ENCODE measurements at places on chromosomes 2 and 18.

- no peaks in the 10 kb centered on the region for H3K27me3 ChIP-seq
- H3K36me3 ChIP-seq = no peaks in the 10 kb centered on the region
- H3K27ac ChIP-seq = no peak overlapping the region
- no peak for DNase-seq
Observed at GRCh38 chr2:39492095-39492590, 55.1 kb upstream of the MAP4K3 start.

- no peak overlapping the region for H3K27ac ChIP-seq
- no peaks in the 10 kb centered on the region for H3K4me1 ChIP-seq
- H3K27me3 ChIP-seq = no peaks in the 10 kb centered on the region
- H3K36me3 ChIP-seq = no peaks in the 10 kb centered on the region
- no peak for DNase-seq
Observed at GRCh38 chr18:34358923-34359322, 134.2 kb upstream of the NOL4 start.

DNA sequence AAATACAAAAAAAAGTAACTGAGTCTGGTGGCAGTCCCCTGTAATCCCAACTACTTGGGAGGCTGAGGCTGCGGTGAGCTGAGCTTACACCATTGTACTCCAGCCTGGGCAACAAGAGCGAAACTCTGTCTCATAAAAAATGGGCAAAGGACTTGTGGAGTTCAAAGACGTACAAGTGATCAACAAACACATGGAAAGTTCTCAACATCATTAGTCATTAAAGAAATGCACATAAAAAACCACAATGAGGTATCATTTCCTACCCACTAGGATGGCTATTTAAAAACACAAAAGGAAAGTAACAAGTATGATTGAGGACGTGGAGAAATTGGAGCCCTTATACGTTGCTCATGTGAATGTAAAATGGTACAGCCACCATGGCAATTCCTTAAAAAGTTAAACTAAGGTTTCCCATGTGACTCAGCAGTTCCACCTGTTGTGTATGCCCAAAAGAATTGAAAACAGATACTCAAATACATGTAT is 52.3 kb downstream of the RAB10 start:
- no peaks in the 10 kb centered on the region for H3K4me1 ChIP-seq
- H3K4me3 ChIP-seq = no peak overlapping the region
- no peaks in the 10 kb centered on the region for H3K27me3 ChIP-seq
- no peak overlapping the region for H3K27ac ChIP-seq

DNA sequence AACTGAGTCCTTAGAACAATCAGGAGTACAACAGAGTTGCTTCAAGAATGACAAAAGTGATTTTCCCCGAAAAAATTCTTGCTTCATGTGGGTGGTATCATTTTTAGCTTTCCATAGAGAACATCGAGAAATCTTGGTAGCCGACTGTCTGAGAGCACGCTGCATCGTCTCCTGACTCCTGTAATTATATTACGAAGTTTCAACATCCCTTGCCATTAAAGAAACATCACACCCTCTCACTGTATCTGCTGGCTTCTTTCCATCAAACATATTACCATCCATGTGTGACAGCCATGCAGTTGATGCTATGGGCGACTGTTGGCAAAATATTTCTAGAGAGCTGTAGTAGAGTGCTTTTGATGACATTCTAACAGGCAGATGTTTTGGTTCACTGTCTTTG is 311.2 kb downstream of the CMPK2 start:
- no peak overlapping the region for H3K4me3 ChIP-seq
- no peaks in the 10 kb centered on the region for H3K36me3 ChIP-seq
- no peak overlapping the region for H3K27ac ChIP-seq
- H3K27me3 ChIP-seq = no peaks in the 10 kb centered on the region
- no peak for DNase-seq
- H3K4me1 ChIP-seq = no peaks in the 10 kb centered on the region

GRCh38 chr2:75870651-75871137 is 160.0 kb upstream of the GCFC2 start:
- H3K4me1 ChIP-seq = no peaks in the 10 kb centered on the region
- no peak for DNase-seq
- H3K36me3 ChIP-seq = no peaks in the 10 kb centered on the region

- no peak overlapping the region for H3K27ac ChIP-seq
- H3K27me3 ChIP-seq = no peaks in the 10 kb centered on the region
- H3K4me1 ChIP-seq = no peaks in the 10 kb centered on the region
- no peak overlapping the region for H3K4me3 ChIP-seq
- no peaks in the 10 kb centered on the region for H3K36me3 ChIP-seq
- DNase-seq = no peak
Observed at GRCh38 chr2:63514781-63515180, 73.5 kb downstream of the WDPCP start.

- no peaks in the 10 kb centered on the region for H3K36me3 ChIP-seq
- no peak overlapping the region for H3K4me3 ChIP-seq
- no peak for DNase-seq
- H3K4me1 ChIP-seq = peaks cover 5% of the 10 kb centered on the region
Observed at GRCh38 chr2:37892436-37893114, 32.5 kb upstream of the RMDN2 start.

DNA sequence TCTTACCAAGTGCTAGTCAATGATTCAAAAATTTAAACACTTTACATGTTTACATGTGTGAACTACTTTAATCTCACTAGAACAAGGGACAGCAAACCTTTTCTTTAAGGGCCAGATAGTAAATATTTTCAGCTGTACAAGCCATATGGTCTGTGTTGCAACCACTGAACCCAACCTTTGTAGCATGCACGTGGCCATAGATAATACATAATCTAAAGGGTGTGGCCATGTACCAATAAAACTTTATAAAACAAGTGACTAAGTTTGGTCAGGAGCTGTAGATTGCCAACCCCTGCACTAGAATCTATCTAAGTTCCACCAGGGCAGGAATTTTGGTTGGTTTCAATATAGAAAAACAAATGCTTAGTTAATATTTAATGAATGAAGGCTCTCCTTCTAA is 18.4 kb upstream of the SPRED2 start:
- H3K36me3 ChIP-seq = no peaks in the 10 kb centered on the region
- H3K4me3 ChIP-seq = no peak overlapping the region
- no peak for DNase-seq
- no peak overlapping the region for H3K27ac ChIP-seq
- no peaks in the 10 kb centered on the region for H3K4me1 ChIP-seq
- H3K27me3 ChIP-seq = no peaks in the 10 kb centered on the region

DNA sequence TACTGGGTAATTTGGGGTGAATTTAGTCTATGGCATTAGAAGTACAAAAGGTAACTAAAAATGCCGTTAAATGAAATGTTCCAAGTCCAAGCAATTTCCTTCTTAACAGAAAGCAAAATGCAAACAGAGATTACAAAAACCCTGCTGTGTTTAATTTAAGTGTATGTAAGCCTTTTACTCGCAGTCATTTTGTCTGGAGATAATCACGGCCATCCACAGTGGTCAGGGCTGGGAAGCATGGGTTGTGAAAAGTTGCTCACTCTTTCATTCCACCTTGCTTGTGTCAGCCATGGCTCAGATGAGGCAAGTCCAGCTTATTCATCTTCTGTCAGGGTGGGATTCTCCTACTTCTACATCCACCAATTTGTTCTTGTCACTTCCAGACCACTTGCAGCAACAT is 983.6 kb upstream of the ZEB2 start:
- H3K4me3 ChIP-seq = no peak overlapping the region
- DNase-seq = no peak
- no peaks in the 10 kb centered on the region for H3K4me1 ChIP-seq

GRCh38 chr2:68715353-68716041 is 19.1 kb upstream of the ARHGAP25 start:
- no peaks in the 10 kb centered on the region for H3K27me3 ChIP-seq
- no peak for DNase-seq
- H3K27ac ChIP-seq = no peak overlapping the region
- no peaks in the 10 kb centered on the region for H3K4me1 ChIP-seq
- no peaks in the 10 kb centered on the region for H3K36me3 ChIP-seq

- H3K27me3 ChIP-seq = no peaks in the 10 kb centered on the region
- DNase-seq = no peak
- H3K4me3 ChIP-seq = no peak overlapping the region
- no peak overlapping the region for H3K27ac ChIP-seq
Observed at GRCh38 chr2:241898463-241899270, 29.1 kb downstream of the RTP5 start.

DNA sequence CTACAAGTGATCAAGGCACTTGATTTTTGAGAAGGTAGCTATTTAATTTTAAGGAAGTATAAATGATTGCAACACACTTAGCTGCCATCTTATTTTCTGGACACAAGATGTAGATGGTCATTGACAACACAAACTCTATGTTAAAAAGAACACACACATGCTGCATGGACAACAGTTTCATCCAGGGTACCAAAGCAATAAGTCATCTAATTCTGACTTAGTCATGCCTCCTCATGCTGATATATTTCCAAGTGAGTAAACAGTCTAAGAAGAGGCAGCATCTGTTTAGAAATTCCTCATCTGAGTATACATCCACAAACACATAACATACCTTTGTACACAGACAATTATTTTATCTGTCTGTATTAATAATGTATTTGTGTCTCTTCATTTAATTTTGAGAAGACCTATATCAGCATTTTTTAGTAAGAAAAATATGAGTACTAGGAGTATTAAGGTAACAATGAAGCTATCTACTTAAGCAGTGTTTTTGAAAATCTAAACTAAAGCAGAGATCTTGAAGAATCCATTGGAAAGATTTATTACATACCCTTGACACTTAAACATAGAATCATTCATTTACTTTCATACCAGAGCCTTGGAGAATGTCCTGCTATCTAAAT is 84.9 kb downstream of the SCN1A start:
- no peak overlapping the region for H3K4me3 ChIP-seq
- no peaks in the 10 kb centered on the region for H3K36me3 ChIP-seq
- H3K4me1 ChIP-seq = no peaks in the 10 kb centered on the region
- no peak overlapping the region for H3K27ac ChIP-seq
- H3K27me3 ChIP-seq = no peaks in the 10 kb centered on the region

GRCh38 chr2:126655500-126656430 is at the start of gene GYPC:
Gene GYPC, plus strand, starts transcription at chr2:126656158. Its CDS starts 106 bp downstream, at chr2:126656264.
- no peaks in the 10 kb centered on the region for H3K27me3 ChIP-seq
- no peaks in the 10 kb centered on the region for H3K36me3 ChIP-seq
- H3K27ac ChIP-seq = peak within 1 kb of the TSS; percentile 91
- H3K4me1 ChIP-seq = peaks cover 50% of the 10 kb centered on the region

- no peaks in the 10 kb centered on the region for H3K4me1 ChIP-seq
- DNase-seq = no peak
- H3K36me3 ChIP-seq = no peaks in the 10 kb centered on the region
- no peaks in the 10 kb centered on the region for H3K27me3 ChIP-seq
- H3K4me3 ChIP-seq = no peak overlapping the region
- no peak overlapping the region for H3K27ac ChIP-seq
Observed at GRCh38 chr2:2331881-2332280, 806 bp upstream of the MYT1L start.

GRCh38 chr2:72886505-72887031 is 640 bp upstream of the SPR start:
- peak overlapping the region; percentile 94 for H3K27ac ChIP-seq
- H3K4me3 ChIP-seq = peak overlapping the region; percentile 82
- peaks cover 27% of the 10 kb centered on the region for H3K4me1 ChIP-seq
- H3K27me3 ChIP-seq = no peaks in the 10 kb centered on the region

GRCh38 chr2:39625193-39625926 is 40.4 kb upstream of the TMEM178A start:
- no peaks in the 10 kb centered on the region for H3K27me3 ChIP-seq
- H3K4me3 ChIP-seq = no peak overlapping the region
- DNase-seq = no peak
- no peak overlapping the region for H3K27ac ChIP-seq

GRCh38 chr2:3285901-3286645 is 91.5 kb downstream of the EIPR1 start:
- no peaks in the 10 kb centered on the region for H3K36me3 ChIP-seq
- H3K27ac ChIP-seq = no peak overlapping the region
- no peaks in the 10 kb centered on the region for H3K27me3 ChIP-seq
- no peaks in the 10 kb centered on the region for H3K4me1 ChIP-seq
- H3K4me3 ChIP-seq = no peak overlapping the region

- H3K4me3 ChIP-seq = no peak overlapping the region
- no peak overlapping the region for H3K27ac ChIP-seq
Observed at GRCh38 chr2:133362061-133362476, 206.2 kb downstream of the NCKAP5 start.

GRCh38 chr18:24103320-24104021 is 35.4 kb upstream of the CABYR start:
- no peaks in the 10 kb centered on the region for H3K27me3 ChIP-seq
- H3K27ac ChIP-seq = no peak overlapping the region
- H3K4me1 ChIP-seq = no peaks in the 10 kb centered on the region
- H3K4me3 ChIP-seq = no peak overlapping the region
- DNase-seq = no peak

- no peaks in the 10 kb centered on the region for H3K36me3 ChIP-seq
- H3K27me3 ChIP-seq = no peaks in the 10 kb centered on the region
- peak; percentile 78 for DNase-seq
- H3K27ac ChIP-seq = peak overlapping the region; percentile 71
- H3K4me1 ChIP-seq = peaks cover 20% of the 10 kb centered on the region
Observed at GRCh38 chr2:113240915-113241911, 37.5 kb downstream of the PAX8 start.

DNA sequence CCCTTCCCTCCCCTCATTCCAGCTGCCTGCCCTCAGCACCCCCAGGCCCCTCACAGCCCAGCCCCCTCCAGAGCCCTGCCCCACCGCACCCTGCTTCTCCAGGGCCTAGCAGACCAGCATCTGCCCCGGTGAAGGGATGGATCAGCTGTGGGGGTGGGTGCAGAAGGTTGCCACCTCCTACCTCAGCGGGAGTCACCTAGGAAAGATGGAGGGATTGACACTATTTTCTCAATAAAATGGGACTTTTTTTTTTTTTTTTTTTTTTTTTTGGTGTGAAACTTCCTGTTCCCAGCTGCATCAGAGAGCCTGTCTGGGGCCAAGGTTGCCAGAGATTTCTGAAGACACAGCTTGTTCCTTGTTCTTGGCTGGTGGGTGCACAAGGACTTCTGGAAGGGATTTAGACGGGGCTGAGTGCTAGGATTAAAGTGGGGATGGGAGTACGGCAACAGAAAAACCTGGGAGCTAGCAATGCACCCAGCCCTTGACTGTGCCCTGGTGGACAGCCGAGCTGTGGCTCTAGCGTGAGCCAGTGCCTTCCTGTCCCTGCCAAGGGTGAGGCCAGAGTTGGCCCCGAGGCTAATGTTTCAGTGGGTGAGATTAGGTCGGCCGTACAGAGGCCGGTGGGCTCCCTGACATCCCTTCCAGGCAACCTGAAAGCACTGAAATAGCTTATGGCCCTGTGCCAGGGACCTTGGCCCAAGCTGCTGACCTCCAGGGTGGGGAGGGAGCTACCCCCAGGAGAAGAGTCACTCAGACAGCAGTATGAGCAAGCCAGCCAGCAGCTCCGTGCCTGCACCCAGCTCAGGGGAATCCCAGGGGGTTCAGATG is 4.6 kb downstream of the B3GNT7 start:
- H3K4me1 ChIP-seq = peaks cover 89% of the 10 kb centered on the region
- no peak for DNase-seq
- H3K27ac ChIP-seq = peak overlapping the region; percentile 89
- peaks cover 10% of the 10 kb centered on the region for H3K36me3 ChIP-seq

Data from thoracic aorta (tissue), 2 donors.